Kidney (tissue), 22 donors: ENCODE measurements at places on chromosomes 16 and 17.

DNA sequence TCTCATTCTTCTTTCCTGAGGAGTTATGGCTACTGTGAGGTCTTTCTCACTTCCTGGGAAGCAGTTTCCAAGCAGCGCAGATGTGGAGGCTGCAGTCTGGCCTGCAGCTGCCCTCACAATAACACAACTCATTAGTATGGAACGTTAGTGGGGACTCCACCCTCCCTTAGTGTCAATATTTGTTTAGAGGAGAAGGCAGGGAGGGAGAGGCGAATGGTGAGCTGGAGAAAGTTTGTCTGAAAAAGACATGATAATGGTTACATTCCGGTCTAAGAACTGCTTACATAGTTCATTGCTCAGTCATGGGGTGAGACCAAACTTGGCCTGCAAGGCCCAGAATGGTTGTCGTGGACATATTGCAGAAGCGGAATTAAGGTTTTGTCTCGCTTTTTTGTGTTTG, 170.2 kb downstream of the HS3ST3B1 start:
- DNase-seq = peak; percentile 39

DNA sequence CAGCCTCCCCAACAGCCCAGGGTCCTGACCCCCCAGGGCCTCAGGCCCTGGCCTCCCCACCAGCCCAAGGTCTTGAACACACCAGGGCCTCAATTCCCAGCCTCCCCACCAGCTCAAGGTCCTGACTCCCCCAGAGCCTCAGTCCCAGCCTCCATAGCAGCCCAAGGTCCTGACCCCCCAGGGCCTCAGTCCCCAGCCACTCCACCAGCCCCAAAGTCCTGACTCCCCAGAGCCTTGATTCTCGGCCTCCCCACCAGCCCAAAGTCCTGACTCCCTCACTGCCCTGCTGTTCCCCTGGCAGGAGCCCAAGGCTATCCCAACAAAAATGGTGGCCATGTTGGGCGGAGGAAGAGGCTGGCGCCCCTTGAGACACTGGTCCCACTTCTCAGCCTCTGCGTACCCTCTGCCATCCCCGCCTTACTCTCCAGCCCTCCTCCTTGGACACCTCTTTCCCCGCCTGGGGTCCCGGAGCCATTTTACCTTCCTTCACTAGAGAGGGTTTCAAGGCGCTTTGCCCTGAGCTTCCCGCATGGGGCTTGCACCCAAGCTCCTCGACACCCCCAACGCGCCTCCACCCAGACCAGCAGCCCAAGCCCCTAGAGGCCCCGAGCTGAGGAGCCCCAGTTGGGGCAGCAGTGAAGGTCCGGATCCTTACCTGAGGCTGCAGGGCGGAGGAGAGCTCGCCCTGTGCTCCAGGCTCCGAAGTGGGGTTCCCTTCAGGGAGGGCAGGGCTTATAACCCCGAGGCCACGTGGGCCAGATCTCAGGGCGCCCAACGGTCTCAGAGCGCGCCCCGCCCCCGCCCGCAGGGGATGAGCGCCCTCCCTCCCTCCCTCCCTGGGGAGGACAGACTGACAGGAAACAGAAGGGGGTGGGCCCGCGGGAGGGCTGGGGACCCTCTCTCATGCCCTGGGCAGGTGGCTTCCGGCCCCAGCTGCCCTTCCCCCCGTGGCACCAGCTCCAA, 3.5 kb upstream of the TSPOAP1 start:
- DNase-seq = peak; percentile 93

DNA sequence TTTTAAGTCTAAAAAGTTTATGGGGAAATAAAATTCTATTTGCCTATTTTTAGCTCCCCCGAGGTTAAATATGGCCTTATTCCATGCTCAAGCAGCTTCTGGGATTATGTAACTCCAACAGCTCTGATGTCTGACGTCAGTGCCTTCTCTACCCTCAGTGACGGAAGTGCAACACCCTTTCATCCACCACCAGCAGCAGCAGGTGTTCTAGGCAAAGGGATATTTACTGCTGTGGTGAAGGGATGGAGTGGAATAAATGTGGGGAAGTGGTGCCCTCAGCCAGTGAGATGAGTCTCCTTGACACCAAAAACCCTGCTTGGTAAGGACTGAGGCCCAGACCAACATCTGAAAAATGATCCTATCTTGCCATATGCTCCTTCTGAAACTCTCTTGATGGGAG, 247.4 kb downstream of the SHISA9 start:
- no peak for DNase-seq

DNA sequence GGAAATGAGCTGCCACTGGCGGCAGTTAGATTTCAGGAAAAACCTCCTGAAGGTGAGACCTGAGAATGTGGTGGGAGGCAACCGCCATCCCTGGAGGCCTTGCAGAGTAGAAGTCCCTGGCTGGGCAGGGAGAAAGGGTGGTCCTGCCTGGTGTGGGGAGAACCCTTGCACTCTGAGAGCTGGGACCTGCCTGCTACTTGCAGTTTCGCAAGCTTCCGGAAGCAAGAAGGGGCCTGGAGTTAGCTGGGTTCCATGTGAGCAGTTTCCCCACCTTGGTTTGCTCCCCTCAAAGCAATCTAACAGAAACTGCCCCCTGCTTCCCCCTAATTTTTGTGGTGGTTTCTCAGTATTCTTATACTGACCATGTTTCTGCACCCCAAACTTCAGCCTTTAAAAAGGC, 6.5 kb downstream of the ZNF629 start:
- DNase-seq = no peak

GRCh38 chr17:700504-701094, 14.0 kb downstream of the VPS53 start:
- no peak for DNase-seq

- no peak for DNase-seq
Measured at GRCh38 chr16:48885471-48885870, 275.5 kb upstream of the N4BP1 start.
